ENCODE measurements at places on chromosomes 4 and X.

GRCh38 chr4:14719053-14719452, 283.2 kb upstream of the CPEB2 start:
- DNase-seq: no peak

GRCh38 chr4:7960790-7961655, 21.4 kb upstream of the AFAP1 start:
- DNase-seq: no peak

DNA sequence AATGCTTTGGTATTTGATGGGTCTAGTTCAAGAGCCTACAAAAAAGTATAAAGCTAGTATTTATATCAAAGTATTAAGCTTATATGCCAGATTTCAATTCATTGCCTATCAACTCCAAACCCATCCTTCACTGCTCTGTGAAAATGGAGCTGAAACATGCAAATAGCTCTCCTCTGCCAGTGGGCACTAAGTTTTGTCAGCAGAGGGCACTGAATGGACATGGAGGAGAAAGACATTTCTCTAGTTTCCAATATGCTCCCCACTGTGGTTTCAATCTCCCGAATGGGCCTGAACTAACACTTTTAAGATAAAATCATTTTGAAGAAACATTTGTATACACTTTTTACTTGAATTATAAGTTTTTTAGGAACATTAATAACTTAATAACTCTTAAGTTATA, 12.4 kb downstream of the PPID start:
- no peak for DNase-seq

- no peak for DNase-seq
Observed at GRCh38 chrX:3669841-3670475, 43.5 kb downstream of the PRKX start.

- DNase-seq: no peak
Observed at GRCh38 chr4:177728361-177729152, 286.3 kb upstream of the AGA start.

DNA sequence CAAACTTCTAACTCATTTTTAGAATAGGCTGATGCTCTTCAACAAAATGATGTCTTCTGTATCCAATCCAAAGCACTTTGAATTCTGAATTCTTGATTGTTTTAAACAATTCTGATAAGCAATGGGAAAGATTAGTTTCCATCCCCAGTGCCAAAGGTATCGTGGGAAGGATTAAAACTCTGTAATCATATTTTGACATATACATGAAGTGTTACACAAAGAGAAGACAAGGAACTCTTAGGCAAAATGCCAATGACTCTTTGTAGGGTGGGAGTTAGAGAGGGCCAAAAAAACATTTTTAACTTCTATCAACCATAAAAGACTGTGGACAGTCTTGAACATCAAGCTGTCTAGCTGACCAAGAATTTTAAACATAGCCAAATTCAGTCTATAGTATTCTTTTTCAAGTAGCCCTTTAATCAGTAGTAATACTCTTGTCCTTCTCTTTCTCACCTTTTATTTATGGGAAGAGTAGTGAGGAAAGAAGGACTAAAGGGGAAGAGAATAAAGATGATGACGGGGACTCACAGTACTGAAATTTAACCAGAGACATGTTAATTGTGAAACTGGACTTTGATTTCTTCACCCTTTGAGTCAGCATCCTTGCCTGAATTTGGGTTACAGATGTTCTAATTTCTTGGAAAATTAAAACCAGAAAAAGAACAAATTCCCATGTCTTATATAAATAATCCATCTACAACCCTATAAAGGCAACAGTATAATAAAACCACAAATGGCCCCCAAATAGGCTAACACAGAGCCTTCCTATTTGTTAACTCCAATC, 51.8 kb upstream of the VEGFD start:
- DNase-seq: no peak

GRCh38 chrX:131762802-131763234, 218.9 kb downstream of the OR13H1 start:
- DNase-seq: no peak

DNA sequence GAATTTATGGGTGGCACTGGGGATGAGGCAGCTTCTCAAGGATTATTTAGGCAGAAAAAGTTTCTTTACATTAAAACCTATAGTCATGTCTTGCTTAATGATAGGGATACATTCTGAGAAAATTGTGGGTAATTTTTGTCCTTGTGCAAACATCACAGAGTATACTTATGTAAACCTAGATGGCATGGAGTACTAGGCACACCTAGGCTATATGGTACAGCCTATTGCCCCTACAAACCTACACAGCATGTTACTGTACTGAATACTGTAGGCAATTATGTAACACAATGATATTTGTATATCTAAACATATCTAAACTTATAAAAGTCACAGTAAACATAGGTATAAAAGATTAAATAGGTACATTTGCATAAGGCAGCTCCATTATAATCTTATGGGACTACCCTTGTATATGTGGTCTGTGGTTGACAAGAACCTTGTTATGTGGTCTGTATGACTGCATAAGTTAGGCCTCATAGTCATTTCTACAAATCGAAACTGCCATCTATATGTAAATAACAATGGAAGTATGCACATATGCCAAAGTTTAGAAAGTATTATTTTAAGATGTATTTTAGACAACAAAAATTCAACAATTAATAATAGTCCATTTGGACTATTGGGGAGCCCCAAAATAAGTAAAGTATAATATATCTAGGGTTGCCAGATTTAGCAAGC, 87.3 kb downstream of the CFAP299 start:
- DNase-seq: no peak

- DNase-seq: no peak
Observed at GRCh38 chr4:95232358-95233156, 316.2 kb downstream of the UNC5C start.

DNA sequence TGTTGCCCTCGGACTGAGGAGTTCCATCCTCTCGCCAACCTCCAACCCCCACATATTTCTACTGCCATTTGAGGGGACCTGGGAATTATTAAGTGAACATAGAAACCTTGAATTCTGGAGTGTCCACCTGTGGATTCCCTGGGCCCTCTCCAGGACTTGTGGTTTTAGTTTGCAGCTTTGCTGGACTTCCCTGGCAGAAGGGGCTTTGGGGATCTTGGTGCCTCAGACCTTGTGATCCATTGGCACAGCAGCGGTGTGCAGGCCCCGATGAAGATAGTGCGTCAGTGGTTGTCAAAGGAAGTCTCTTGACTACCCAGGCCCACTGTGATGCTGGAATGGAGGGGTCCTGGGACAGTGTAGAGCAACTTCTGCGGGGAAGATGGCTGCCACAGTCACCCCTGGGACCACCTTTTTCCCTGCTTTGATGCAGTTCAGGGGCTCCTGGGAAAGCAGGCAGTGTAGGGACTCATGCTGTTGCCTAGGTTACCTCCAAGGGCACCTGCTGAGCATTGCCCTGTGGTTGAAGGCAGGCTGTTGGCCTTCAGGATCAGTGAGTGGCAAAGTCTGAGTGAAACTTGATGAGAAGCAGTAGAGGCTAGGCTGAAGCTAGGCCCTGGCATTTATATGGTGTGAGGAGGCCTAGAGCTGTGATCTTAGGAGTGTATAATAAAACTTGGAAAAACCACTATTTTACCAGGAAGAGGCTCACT, 2.2 kb downstream of the SLC16A2 start:
- no peak for DNase-seq

- DNase-seq: no peak
Observed at GRCh38 chr4:186580669-186581068, 25.3 kb upstream of the MTNR1A start.

- DNase-seq: no peak
Observed at GRCh38 chr4:87601361-87601760, 7.0 kb upstream of the DSPP start.

DNA sequence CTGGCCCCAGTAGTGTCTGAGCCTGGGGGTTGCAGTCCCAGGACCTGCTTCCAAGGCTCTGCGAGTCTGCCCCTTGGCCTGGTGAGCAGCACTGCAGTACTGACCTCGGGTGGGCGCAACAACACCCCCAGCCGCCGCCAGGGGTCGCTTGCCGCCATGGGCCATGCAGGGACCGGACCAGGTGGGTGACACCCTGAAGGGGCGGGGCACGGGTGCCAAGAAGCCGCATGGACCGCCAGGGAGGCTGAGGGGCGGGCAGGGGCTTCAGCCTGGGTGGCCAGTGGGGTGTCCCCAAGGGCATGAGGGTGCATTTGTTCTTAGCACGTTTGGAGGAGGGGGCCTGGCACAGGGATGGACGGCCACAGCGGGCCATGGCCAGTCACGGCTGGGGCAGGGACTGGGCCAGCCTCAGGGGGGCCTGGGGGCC, 25.0 kb downstream of the TACC3 start:
- DNase-seq: no peak

Data from lower leg skin (tissue), 4 donors.